ENCODE measurements at places on chromosomes 13 and 19. TPM values are rescaled to one million over a fixed set of nuclear protein-coding genes. Genes with fewer than 3 reads are reported as not detected.

GRCh38 chr13:36668316-36668715 lies 5.5 kb upstream of the SERTM1 start:
- no peak for DNase-seq
- H3K4me3 ChIP-seq, result no peak overlapping the region
- H3K36me3 ChIP-seq, result no peaks in the 10 kb centered on the region
- H3K4me1 ChIP-seq, result peaks cover 11% of the 10 kb centered on the region

GRCh38 chr13:60873116-60873515 lies 476.1 kb downstream of the TDRD3 start:
- H3K4me3 ChIP-seq, result no peak overlapping the region
- H3K4me1 ChIP-seq, result no peaks in the 10 kb centered on the region
- no peaks in the 10 kb centered on the region for H3K36me3 ChIP-seq
- no peaks in the 10 kb centered on the region for H3K27me3 ChIP-seq
- no peak overlapping the region for H3K27ac ChIP-seq

DNA sequence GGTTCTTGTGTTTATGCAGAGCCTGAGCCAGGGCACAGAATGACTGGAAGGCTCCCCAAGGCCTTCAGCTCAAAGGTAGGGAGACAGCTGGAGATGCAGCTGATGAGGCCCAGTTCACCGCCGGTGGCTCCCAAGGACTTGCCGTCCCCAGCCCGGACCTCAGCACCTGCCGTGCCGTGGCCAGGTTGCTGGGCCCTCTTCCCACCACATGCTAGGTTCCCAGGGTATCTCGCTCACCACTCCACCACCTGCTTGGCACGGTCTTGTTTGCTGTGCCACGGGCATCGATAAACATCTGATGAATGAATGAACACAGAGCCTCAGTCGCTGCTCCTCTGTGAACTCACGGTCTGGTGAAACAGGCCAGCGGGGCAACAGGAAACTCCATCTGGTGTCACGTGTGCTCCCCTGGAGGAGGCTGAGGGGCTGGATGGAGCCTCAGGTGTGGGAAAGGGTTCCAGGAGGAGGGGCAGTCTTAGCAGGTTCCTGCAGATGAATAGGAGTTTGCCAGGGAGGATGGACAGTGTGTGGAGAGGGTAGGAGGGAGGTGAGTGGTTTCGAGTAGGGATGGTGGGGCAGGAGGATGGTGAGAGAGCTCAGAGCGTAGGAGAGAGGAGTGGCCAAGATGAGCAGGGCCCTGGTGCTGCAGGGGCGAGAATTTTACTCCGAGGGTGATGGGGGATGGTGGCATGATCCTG lies 3.6 kb upstream of the KLK14 start:
- H3K27me3 ChIP-seq, result no peaks in the 10 kb centered on the region
- no peaks in the 10 kb centered on the region for H3K4me1 ChIP-seq
- no peak overlapping the region for H3K4me3 ChIP-seq
- no peak overlapping the region for H3K27ac ChIP-seq
- no peaks in the 10 kb centered on the region for H3K36me3 ChIP-seq

PCDH20 gene
- 0.59 TPM for total RNA-seq

DNA sequence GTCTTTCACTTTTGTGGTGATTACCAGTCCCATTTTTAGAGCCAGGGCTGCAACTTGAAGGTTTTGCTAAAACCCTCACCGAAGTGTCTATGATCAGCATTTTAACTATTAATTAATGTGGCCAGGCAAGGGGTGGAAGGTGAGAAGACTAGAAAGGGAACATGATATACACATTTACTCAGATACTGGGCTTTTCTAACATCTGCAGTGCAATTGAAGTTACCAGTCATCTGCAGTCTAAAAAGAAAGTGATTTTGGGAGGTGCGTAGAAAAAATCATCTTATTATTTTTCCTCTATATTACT lies 481 bp downstream of the ALOX5AP start:
- no peaks in the 10 kb centered on the region for H3K27me3 ChIP-seq
- H3K4me1 ChIP-seq, result no peaks in the 10 kb centered on the region
- no peak for DNase-seq

NCR1 gene
- not detected for total RNA-seq

- H3K4me3 ChIP-seq, result no peak overlapping the region
- peaks cover 5% of the 10 kb centered on the region for H3K4me1 ChIP-seq
- no peak for DNase-seq
- H3K36me3 ChIP-seq, result no peaks in the 10 kb centered on the region
These were observed 42.6 kb downstream of the KLF2 start for GRCh38 chr19:16367261-16367683.

DNA sequence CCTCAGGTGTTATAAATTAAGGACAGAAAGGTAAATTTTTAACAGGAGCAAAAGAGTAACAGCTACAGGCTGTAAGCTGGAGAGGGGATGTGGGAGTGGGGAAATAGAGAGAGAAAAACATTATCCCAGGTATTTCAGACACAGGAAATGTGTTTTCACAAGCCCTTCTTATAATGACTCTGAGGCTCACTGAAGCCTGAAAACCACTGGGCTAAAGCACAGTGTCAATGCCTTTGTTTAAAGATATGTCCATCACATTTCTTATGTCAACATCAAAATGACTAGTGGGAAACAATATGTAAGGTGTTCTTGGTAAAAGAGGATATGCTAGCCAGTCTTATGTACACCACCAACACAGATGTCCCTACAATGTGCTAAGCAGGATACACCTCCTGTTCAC lies 365.9 kb downstream of the FGF14 start:
- no peak for DNase-seq
- H3K27ac ChIP-seq, result no peak overlapping the region

GRCh38 chr19:22144394-22144793 lies 52.4 kb downstream of the ZNF676 start:
- H3K27me3 ChIP-seq, result no peaks in the 10 kb centered on the region
- DNase-seq, result no peak
- H3K4me3 ChIP-seq, result no peak overlapping the region
- no peaks in the 10 kb centered on the region for H3K4me1 ChIP-seq
- no peak overlapping the region for H3K27ac ChIP-seq
- no peaks in the 10 kb centered on the region for H3K36me3 ChIP-seq

GJA3 gene
- 0.07 TPM for total RNA-seq

- H3K36me3 ChIP-seq, result no peaks in the 10 kb centered on the region
- no peaks in the 10 kb centered on the region for H3K4me1 ChIP-seq
- H3K27me3 ChIP-seq, result no peaks in the 10 kb centered on the region
- no peak for DNase-seq
These were observed 9.2 kb upstream of the KLHL1 start for GRCh38 chr13:70117338-70117905.

DNA sequence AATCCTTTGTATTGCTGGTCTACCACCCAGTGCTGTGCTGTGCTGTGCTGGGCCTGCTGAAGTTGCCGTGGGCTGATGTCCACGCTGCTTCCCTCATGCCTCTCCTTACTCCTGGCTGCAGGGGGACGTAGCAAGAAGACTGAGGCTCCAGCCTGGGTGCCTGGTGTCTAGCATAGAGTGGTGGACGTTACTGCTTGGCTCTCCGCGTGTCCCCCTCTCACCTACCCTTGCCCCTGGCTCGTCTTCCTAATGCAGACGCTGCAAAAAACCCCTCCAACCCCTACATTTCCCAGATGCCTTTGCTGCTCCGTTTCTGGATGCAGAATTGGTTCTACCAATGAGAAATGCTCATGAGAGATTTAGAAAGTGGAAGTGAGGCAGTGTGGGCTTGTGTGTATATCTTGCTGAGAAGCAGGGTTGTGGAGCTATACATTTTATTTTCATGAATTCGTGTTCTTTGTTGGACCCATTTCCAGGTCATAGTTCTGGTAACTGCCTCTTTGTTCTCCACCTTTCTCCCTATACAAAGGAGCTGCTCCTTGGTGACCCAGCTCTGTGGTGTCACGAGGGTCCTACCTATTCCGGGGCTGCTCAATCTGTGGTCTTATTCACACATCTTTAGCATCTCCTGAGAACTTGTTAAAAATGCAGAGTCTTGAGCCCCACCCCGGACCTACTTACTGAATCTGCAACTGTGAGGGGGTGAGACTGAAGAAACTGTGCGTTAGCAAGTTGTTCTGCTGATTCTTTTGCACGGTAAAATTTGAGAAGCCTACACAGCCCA lies 7.9 kb upstream of the DENND1C start:
- no peak overlapping the region for H3K27ac ChIP-seq
- H3K36me3 ChIP-seq, result no peaks in the 10 kb centered on the region
- H3K4me1 ChIP-seq, result no peaks in the 10 kb centered on the region
- no peak for DNase-seq
- no peaks in the 10 kb centered on the region for H3K27me3 ChIP-seq

GRCh38 chr13:32126756-32127155 lies 95.2 kb downstream of the FRY start:
- no peaks in the 10 kb centered on the region for H3K27me3 ChIP-seq
- H3K36me3 ChIP-seq, result no peaks in the 10 kb centered on the region
- no peak for DNase-seq
- H3K4me1 ChIP-seq, result no peaks in the 10 kb centered on the region

GRCh38 chr19:31113293-31113692 lies 235.9 kb downstream of the TSHZ3 start:
- no peaks in the 10 kb centered on the region for H3K4me1 ChIP-seq
- H3K27ac ChIP-seq, result no peak overlapping the region
- H3K27me3 ChIP-seq, result no peaks in the 10 kb centered on the region
- DNase-seq, result no peak
- H3K36me3 ChIP-seq, result no peaks in the 10 kb centered on the region
- no peak overlapping the region for H3K4me3 ChIP-seq

NLRP13 gene
- total RNA-seq, result not detected

GRCh38 chr13:46126056-46126455 lies 21.2 kb upstream of the CPB2 start:
- H3K36me3 ChIP-seq, result no peaks in the 10 kb centered on the region
- no peak for DNase-seq
- H3K27ac ChIP-seq, result no peak overlapping the region
- H3K4me1 ChIP-seq, result no peaks in the 10 kb centered on the region
- H3K4me3 ChIP-seq, result no peak overlapping the region

DNA sequence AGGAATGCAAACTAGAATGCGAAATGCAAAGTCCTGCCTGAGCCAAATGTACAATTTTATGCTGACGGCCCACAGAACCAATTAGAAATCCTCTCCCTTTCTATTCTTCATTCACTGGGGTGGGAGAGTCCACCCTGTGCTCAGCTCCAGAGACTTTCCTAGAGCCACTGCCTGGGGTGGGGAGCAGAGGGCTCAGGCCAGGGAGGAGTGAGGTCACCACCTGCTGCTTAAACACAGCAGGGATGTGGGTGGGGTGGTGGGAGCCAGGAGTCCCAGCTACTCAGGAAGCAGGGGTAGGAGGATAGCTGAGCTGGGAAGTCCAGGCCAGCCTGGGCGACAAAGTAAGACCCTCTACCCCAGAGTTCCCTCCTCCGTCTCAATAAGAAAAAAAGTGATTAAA lies 26.9 kb upstream of the ZNF83 start:
- no peak for DNase-seq
- H3K27me3 ChIP-seq, result no peaks in the 10 kb centered on the region
- H3K4me3 ChIP-seq, result no peak overlapping the region

DNA sequence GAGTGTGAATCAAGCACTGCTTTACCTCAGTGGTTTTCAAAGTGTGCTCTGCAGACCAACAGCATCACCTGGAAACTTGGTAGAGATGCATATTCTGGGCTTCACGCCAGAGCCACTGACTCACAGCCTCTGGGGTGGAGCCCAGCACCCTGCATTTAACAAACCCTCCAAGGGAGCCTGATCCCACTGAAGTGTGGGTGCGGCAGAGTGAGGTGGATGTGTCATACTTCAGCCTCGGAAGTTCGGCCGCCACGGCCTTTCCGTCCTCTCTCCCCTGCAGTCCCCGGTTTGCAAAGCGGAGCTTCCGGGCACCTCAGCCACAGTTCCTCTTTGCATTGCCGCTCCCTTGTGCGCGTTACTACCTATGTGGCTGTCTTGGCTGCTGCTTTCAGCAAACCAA lies 33.3 kb upstream of the MICU2 start:
- H3K4me1 ChIP-seq, result no peaks in the 10 kb centered on the region
- no peak overlapping the region for H3K4me3 ChIP-seq
- DNase-seq, result no peak

VSTM1 gene
- not detected for total RNA-seq

DNA sequence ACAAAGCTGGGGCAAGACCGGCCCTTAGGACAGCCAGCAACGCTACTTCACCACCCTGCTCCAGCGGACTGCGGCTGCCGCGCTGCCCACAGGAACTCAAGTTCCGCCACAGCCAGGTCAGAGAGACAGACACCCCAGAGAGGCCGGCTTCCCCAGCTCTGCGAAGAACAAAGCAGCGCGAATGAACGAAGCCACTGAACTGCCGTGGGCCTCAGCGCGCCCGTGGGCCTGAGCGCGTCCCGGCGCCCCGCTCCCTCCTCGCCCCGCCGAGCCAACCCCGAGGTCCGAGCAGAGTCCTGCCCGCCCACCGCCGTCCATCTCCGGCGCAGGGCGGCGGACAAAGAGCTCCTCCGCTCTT lies 158.4 kb downstream of the RNF17 start:
- peak overlapping the region; percentile 92 for H3K4me3 ChIP-seq
- no peaks in the 10 kb centered on the region for H3K36me3 ChIP-seq
- H3K27me3 ChIP-seq, result no peaks in the 10 kb centered on the region
- peak; percentile 16 for DNase-seq
- no peaks in the 10 kb centered on the region for H3K4me1 ChIP-seq

- DNase-seq, result no peak
- H3K4me3 ChIP-seq, result no peak overlapping the region
- no peak overlapping the region for H3K27ac ChIP-seq
- H3K27me3 ChIP-seq, result no peaks in the 10 kb centered on the region
- no peaks in the 10 kb centered on the region for H3K36me3 ChIP-seq
- no peaks in the 10 kb centered on the region for H3K4me1 ChIP-seq
These were observed 60.9 kb upstream of the RANBP3 start for GRCh38 chr19:6038634-6039405.

DNA sequence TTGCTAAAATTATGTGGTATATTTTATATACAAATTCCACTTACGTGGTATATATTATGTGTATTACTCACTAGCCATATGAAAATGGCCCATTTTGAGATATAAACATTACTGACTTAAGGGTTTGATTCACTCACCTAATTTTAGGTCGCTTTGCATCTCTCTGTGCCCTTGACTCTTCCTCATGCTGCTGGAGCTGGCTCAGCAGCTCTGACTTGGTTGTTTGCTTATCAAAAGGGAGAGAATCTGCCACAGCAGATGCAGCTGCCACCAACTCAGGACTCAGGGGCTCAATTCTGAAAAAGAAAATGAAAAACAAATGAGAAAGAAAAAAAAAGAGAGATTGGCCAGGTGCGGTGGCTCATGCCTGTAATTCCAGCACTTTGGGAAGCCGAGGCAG lies 12.2 kb downstream of the MRPS31 start:
- H3K36me3 ChIP-seq, result no peaks in the 10 kb centered on the region
- no peak overlapping the region for H3K4me3 ChIP-seq
- H3K27me3 ChIP-seq, result no peaks in the 10 kb centered on the region
- no peak overlapping the region for H3K27ac ChIP-seq

Measured in uterus (tissue), 4 donors.